ENCODE measurements at places on chromosomes 1 and 21.

DNA sequence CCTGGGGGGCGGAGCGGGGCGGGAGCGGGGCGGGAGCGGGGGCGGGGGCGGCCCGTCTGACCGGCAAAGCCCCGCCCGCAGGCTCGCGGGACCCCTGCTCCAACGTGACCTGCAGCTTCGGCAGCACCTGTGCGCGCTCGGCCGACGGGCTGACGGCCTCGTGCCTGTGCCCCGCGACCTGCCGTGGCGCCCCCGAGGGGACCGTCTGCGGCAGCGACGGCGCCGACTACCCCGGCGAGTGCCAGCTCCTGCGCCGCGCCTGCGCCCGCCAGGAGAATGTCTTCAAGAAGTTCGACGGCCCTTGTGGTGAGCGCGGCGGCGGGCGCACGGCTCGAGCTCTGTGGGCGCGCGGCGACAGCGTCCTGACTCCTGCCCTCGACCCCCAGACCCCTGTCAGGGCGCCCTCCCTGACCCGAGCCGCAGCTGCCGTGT is 21.2 kb downstream of the AGRN start:
- no peak for DNase-seq

GRCh38 chr1:87685311-87686135 is 356.8 kb downstream of the LMO4 start:
- DNase-seq: no peak

GRCh38 chr1:30962609-30963508 is 54.3 kb upstream of the SDC3 start:
- DNase-seq: no peak

- DNase-seq: no peak
Measured at GRCh38 chr1:19257178-19257914, 5.7 kb downstream of the MRTO4 start.

DNA sequence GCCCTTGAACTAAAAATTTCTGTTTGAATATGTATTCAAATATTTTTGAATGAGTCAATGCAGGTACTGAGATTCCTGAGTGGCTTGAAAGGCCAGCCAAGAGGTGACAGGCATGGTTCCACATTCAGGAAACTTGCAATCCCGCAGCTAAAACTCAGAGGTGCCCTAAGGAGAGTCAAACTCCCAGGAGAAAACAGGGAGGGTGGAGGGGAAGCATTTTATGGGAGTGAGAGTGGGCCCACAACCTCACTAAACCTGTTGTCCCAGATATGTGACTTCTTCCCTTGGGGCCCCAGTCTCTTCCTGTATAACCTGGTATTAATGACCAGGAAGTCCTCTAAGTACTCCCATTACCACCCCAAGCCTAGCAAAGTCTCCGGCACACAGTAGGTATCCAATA is 189.6 kb downstream of the PLPP3 start:
- no peak for DNase-seq

GRCh38 chr1:1956101-1956500 is 37.0 kb upstream of the TMEM52 start:
- no peak for DNase-seq

DNA sequence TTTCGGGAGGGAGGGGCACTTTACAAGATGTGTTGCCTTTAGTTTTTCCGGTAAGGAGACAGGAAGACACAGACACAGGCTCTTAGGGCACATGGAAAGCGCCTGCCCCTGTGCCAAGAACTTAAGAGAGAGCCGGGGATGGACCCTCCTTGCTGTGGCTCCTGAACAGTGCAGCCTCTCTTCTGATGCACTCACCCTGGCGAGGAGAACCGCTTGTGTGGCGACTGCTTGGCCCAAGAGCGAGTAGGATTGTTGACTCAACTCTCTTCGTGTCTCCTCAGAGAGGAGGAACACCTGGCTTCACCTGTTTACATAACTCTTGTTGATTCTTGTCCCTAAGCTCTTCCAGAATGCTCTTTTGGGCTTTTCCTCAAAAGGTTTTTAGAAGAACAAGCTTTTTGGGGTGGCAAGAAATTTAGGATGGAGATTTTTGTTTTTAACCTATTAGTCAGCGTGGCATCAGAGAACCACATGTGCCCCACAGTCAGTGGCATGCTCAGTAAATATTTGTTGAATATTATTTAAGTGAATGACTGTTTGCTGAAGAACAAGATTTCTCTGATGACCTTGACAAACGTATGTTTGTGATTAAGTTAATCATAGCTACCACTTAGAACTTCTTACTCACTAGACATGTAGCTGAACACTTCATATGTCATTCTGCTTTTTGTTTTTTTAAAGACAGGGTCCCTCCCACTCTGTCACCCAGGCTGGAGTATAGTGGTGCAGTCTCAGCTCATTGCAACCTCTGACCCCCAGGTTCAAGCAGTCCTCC is 60.6 kb downstream of the NFIA start:
- no peak for DNase-seq

DNA sequence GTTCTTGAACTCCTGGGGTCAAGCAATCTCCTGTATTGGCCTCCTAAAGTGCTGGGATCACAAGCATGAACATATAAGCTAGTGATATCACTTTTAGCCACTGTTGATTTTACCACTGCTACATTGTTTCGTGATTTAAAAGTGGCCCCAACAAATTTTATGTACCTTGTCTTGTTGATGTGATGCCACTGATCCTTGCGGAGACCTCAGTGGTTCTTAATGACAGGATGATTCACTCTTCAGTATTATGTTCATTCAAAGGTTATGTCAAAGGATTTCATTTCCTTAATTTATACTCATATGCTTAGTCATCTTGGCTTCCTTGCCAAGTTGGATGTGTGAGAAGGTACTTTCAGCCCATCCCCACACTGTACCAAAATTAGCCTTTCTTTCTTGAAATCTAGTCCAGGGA is 12.1 kb downstream of the PRKACB start:
- DNase-seq: peak; percentile 83

DNA sequence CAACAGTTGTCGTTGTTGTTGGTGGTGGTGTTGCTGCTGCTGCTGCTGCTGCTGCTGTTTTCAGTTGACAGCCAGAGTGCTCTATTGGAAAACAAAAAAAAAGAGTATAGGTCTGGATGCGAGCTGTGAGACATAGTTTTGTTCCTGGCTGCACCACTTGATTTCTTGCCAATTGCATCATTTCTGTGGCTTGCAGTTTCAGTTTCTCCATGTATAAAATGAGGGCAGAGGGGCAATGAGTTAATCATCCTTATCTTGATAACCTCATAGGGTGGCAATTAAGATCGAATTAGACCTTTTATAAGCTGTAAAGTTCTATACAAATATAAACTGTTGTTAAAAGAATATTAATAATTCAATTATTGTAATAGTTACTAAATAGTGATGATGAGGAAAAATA is 156.7 kb downstream of the DMRTA2 start:
- peak; percentile 22 for DNase-seq

- DNase-seq: peak; percentile 67
Measured at GRCh38 chr1:232704694-232705680, 75.1 kb upstream of the SIPA1L2 start.

GRCh38 chr1:31714442-31715086 is 10.7 kb upstream of the COL16A1 start:
- DNase-seq: peak; percentile 59

DNA sequence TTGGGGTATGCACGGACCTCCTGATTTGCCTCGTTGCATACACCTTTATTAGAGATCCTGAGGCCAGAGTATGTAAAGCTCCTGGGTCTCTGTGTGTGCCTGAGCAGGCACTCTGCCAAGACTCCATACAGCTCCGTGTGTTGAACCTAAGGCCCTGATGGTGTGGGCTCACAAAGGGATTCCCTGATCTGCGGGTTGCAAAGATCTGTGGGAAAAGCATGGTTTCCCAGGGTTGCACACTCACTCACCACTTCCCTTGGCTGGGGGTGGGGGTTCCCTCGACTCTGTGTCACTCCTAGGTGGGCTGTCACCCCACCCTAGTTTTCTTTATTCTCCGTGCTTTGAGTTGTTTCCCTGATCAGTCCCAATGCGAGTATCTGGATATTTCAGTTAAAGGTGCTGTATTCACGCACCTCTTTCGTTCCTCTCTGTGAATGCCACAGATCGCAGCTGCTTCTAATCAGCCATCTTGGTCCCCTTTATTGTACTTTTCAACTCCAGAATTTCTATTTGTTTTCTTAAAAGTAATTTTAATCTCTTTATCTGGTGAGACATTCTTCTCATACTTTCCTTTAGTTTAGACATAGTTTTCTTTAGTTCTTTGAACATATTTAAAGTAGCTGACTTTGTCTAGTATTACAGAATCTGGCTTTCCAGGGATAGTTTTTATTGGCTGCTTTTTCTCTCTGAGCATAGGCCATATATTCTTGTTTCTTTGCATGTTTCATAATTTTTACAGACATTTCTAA is 39.0 kb upstream of the F3 start:
- DNase-seq: no peak

- DNase-seq: no peak
Measured at GRCh38 chr1:109425391-109426280, 612 bp downstream of the PSMA5 start.

- DNase-seq: no peak
Measured at GRCh38 chr21:37770461-37770860, 145.8 kb downstream of the KCNJ6 start.

GRCh38 chr1:165851034-165851658 is 23.7 kb downstream of the UCK2 start:
- no peak for DNase-seq

DNA sequence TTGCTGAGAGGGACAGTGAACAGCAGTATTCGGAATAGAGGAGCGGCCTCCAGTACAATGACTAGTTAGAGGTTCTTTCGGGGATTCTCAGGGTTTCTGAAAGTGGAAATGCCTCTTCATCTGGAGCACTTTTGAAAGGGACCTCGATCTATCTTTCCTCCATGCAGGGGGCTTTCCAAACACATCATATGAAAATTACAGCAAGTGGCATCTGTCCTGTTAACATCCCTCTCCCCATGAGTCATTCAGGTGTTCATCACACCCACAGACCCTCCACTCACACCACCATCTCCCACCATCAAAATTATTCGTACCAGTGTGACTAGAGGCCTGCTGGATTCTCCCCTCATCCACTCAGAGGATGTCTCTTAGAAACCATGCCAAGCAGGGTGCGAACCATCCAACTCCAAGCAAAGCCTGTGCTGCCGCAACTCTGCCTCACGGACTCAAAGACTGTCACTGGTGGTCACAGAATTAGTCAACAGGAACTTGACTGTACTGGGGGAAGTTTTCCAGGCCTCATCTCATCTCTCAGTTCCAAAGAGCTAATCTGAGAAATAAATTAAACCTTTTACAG is 211.1 kb downstream of the MRPL39 start:
- DNase-seq: no peak

GRCh38 chr21:42006765-42007164 is 3.4 kb downstream of the ZBTB21 start:
- DNase-seq: no peak

Data from fibroblast of skin of left quadriceps (primary cell).